ENCODE measurements at places on chromosomes 6 and 20. TPM values are rescaled to one million over a fixed set of nuclear protein-coding genes. Genes with fewer than 3 reads are reported as not detected.

Gene OR12D1
- not detected for total RNA-seq

Gene BEND6
- total RNA-seq = 1.8 TPM

DNA sequence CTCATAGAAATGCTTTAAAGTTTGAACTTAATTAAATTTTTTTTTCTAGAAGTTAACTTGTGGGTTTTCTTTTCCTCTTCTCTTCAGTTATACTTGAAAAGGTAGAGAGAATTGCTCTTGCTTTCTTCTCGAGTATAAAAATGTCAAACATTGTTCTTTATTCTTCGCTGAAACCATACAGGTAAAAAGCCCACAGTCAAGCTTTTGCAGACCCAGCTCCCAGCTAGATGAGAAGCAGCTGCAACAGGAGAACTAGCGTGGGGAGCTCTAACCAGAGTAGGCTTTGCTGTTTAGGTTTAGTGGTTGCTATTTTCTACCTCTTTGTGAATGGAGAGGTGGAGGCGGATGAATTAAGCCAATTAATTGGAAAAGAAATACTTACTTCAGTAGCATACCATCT is 102.7 kb downstream of the JARID2 start:
- no peak for DNase-seq

DNA sequence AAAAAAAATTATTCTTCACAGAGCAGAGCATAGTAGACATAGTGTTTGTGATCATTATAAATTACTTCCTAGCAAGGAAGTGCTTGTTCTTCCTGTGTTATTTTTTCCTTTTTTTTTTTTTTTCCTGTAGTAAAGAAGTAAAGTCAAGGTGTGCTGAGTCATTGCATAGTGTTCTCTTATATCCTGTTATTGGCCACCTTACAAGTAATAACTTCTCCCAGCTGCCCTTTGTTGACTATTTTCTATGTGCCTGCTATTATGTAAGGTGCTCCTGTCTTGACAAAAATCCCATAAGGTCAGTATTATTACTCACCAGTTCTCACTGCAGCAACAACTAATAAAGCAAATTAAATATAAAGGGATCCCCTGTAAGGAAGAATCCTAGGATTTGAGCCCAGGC is 195.3 kb downstream of the GJA1 start:
- no peak for DNase-seq

DNA sequence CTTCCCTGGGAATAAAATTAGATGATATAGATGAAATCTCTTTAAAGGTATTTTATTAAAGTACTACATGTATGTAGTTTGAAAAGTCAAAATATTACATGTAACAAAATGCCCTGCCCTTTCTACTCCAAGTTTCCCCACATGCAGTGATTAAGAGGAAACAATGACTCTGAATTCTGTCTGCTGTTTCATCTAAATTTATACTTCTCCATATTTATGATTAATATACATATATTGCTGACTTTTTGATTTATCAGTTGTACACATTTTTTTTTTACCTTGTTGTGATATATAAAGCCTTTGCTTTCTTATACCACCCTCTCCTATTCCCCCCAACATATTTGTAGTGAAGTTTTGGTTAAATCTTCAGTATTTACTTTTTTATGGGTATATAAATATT is 127.9 kb downstream of the ZFAND3 start:
- DNase-seq = no peak

GRCh38 chr6:161411265-161411944 is 137.5 kb upstream of the AGPAT4 start:
- DNase-seq = no peak

- no peak for DNase-seq
These were observed 26.2 kb downstream of the CDYL start for GRCh38 chr6:4802312-4802935.

GRCh38 chr6:29696147-29697125 is 15.5 kb upstream of the ZFP57 start:
- DNase-seq = no peak

- DNase-seq = no peak
These were observed 313.4 kb upstream of the PLCB4 start for GRCh38 chr20:8755340-8756118.

DNA sequence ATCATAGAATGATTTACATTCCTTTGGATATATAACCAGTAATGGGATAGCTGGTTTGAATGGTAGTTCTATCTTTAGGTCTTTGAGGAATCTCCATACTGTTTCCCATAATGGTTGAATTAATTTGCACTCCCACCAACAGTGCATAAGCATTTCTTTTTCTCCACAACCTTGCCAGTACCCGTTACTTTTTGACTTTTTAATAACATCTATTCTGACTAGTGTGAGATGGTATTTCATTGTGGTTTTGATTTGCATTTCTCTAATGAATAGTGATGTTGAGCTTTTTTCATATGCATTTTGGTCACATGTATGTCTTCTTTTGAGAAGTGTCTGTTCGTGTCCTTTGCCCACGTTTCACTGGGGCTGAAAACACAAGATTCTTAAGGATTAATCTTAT is 107.3 kb downstream of the TINAG start:
- no peak for DNase-seq

GRCh38 chr6:35775031-35775430 is 1.4 kb upstream of the CLPSL2 start:
- no peak for DNase-seq

DNA sequence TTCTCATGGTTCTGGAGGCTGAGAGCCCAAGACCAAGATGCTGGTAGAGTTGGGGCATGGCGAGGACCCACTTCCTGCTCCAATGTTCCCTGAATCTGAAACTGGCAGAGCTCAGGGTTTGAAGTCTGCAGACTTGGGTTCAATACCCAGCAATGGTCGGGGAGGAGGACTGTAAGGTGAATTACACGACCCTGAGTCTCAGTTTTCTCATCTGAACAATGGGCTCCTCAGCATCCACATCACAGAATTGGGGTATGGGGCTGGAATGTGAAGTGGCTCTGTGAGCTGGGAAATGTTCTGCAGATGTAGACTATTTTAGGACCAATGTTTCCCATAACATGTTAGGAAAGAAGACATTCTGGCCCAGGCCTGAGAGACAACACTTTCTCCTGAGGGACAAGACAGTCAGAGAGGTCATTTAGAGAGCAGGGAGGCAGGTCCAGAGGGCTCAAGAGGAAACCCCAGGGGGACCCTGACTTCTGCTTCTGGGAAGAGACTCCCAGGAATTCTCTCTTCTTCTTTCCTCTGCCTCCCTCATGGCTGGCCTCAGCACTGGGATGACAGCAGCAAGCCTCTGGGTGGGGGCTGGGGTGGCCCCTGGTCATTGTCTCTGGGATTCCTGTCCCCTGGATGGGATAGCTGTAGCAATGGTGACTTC is 141.3 kb upstream of the PMEPA1 start:
- DNase-seq = no peak

DNA sequence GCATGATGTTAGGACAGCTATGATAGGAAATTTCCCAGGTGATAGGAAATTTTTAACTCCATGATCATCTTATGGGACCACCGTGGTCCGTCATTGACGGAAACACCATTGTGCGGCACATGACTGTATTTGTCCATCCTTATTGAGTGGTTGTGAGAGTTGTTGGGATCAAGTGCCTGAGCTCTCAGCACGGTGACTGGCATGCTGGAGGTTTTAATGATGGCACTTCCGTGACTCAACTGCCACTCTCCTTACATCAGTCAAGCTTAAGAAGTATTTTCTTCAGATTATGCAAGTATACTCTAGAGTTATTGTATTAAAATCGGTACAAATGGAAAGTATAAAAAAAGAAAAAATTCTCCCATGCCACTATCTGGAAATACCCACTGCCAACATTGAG is 20.7 kb downstream of the PBOV1 start:
- DNase-seq = no peak

DNA sequence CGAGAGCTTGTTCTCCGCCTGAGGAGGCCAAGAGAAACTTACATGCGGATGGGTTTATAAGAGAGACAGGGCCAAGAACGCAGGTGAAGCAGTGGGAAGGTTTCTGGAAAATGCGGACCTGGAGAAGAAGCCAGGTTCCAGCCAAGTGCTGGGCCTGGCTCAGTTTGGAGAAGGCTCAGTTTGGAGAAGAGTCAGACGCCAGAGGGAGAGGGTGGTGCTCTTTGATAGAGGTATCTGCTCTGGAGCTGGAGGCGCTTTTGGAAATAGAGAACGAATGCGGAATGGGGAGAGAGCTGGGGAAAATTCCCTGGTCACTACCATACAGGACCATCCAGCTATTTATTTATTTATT is 753 bp downstream of the RSPH9 start:
- DNase-seq = no peak

Gene MUCL3
- not detected for total RNA-seq

DNA sequence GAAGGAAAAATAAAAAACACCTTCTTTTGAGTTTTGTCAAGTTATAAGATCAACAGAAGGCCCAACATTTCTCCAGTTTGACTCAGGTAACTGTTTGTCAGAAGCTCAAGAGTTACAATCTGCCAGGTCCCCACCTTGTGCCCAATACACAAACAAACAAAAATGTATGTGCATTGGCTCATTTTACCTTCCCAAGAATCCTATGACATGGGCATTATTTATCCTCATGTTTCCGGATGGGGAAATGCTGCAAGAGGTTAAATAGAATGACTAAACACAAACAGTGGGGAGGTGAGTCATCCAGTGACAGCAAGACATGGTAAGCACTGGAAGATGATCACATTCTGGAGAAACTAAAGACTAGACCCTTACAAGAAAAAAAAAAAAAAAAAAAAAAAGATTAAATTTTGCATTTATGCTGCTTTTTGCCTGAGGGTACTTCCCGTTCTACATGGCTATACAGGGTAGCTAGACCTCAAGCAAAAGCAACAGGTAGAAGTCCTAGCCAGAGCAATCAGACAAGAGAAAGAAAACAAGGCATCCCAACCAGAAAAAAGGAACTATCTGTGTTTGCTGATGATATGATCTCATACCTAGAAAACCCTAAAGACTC is 23.6 kb upstream of the ANKRD60 start:
- DNase-seq = no peak

- DNase-seq = no peak
These were observed 176.4 kb upstream of the CST7 start for GRCh38 chr20:24772667-24773066.

Gene ABHD16B
- total RNA-seq = not detected

- DNase-seq = no peak
These were observed 226.5 kb upstream of the CST7 start for GRCh38 chr20:24722586-24722985.

Gene TMEM74B
- 3.3 TPM for total RNA-seq

DNA sequence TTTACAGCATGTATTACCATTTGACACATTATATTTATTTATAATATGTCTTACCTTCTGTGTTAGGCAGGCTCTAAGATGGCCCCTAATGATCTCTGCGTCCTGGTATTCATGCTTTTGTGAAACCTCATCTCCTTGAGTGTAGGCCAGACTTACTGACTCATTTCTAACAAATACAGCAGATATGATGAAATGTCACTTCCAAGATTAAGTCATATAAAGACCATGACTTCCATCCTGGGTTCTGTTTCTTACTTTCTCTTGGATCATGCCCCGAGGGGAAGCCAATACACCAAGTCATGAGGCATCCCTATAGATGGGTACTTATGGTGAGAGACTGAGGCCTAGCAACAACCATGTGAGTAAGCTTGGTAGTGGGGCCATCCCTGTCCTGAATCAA is 30.2 kb downstream of the ZHX3 start:
- DNase-seq = no peak

DNA sequence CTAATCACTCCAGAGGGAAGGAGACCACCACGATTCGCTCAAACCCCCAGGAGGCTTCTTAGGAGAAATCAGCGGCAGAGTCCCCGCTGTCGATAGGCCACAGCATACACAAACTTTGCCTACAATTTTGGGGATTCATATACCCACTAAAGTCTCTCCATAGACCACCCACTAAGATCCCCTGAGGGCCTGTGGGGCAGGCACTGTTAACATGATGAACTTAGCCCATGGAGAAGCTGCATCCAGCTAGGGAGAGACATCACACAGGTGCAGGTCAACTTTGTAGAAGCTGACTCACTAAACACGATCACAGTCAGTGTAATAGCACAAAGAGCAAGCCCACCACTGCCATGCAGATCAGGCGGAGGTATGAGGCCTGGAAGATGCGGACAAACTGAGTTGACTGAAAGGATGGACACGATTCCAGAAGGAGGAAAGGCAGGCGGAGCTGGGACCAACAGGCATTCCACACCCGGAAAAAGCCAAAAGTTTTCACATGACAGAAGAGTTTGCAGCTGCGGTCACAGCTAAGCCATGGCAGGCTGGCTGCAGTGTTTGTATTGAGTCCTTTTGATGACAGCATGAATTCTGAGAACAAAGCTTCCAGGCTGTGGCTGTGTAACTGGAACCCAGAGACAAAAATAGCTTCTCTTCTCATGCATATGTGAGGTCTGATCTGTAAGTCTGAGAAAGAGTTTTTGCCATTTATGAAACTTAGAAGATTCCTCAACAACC is 75.7 kb upstream of the QKI start:
- DNase-seq = no peak

GRCh38 chr20:44819936-44820335 is 9.6 kb upstream of the RIMS4 start:
- no peak for DNase-seq

DNA sequence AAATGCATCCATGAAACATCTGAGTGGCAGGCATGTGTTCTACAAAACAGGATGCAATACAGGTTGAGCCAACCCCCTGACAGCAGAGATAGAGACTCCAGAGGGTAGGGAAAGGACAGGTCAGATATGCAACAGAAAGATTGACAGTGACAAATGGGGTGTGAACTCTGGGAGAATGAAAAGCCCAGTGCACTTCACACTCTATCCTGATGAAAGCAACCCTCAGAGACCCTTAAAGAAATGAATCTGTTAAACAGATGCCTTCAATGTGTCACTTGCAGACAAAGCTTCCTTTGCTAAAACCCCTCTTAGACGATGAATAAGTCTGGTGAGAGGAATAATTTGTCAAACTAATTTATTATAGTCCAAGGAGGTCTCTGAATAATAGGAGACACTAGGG is 89.9 kb downstream of the RFPL4B start:
- no peak for DNase-seq

- DNase-seq = no peak
These were observed 460.4 kb upstream of the MARCKS start for GRCh38 chr6:113396730-113397129.

DNA sequence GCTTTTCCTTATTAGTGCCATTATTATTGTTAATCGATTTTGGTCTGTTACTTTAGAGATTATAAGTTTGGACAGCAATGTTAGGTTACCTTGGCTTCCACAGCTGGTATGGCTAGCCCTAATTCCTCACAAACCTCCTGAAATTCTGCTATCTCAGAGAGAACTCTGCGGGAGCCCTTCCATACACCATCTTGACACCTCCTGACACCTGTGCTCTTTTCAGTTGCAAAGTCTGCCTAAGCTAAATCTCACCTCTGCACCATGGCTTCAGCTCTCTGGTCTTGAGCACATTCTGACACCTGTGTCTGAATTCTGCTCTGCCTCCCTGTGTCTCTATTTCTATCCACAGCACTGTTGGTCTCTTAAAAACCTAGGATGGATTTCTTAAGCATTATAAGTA is 106.5 kb downstream of the DCDC2 start:
- DNase-seq = no peak

Gene DLK2
- total RNA-seq = 1.6 TPM

- DNase-seq = no peak
These were observed 19.0 kb downstream of the RREB1 start for GRCh38 chr6:7126754-7127153.

- no peak for DNase-seq
These were observed 30.6 kb downstream of the RBM24 start for GRCh38 chr6:17311595-17312311.

Gene FNDC11
- 1.5 TPM for total RNA-seq

Gene SIRPA
- 10.7 TPM for total RNA-seq

Gene RBM24
- 4.0 TPM for total RNA-seq
